GF-D8 (cell line): ENCODE measurements at places on chromosomes 5 and 9.

- DNase-seq, result no peak
These were observed 110.0 kb upstream of the PTGER4 start for GRCh38 chr5:40569546-40570270.

DNA sequence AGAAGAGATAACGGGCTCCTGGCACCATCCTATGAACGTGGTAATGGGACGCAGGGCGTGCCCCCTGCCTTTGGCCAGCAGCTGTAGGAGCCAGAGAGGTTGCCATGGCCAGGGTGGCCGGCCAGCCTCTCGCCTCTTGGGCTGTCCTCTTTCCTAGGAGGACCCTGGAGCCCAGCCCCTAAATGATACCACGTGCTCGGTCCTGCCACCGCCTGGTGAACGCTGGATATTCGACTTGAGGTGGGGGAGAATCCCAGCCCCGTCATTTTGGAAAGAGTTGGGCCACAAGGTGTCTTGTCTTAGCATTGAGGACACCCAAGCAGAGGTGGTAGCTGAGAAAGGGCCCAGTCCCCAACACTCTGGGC lies 391 bp upstream of the NRG2 start:
- no peak for DNase-seq

GRCh38 chr5:136396886-136397285 lies 31.5 kb upstream of the TRPC7 start:
- no peak for DNase-seq

DNA sequence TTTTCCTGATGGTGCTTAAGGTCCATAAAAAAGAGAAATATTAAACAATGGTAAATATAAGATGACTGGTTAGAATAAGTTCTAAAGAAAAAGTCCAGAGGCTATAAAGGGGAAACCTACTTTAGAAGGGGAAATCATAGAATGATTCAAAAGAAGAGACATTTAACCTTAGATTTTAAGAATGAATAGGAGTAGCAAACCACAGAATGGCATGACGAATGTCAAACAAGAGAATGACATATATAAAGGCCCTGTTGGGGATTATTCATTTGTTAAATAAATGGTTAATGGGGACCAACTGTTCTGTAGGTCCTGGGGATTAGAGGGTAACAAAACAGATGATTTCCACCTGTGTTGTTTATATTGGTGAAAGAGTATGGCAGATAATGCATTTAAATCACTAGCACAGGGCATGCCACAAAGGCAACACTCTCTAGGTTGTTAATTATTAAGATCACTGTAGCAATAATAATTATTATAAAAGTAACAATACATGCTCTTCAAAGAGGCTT lies 495.2 kb upstream of the GRIA1 start:
- DNase-seq, result no peak
